ENCODE measurements at places on chromosomes 1 and 21.

DNA sequence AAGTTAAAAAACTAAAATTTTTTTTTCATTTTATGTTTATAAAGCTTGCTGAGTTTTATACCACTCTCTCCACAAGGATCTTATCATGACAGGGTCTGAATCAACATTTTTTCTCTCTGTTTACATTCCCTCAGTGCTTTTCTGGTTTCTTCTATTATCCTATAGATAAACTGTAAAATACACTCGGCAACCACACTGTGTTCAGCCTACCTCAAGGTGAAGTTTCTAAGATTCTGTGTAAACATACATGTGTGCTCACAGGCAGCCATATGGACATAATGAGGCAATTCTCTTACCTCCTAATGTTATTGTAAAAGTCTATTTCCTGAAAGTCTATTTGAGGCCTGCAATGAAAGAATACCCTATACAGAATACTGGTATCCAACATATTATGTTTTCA is 114.6 kb downstream of the NTPCR start:
- DNase-seq: peak; percentile 32

DNA sequence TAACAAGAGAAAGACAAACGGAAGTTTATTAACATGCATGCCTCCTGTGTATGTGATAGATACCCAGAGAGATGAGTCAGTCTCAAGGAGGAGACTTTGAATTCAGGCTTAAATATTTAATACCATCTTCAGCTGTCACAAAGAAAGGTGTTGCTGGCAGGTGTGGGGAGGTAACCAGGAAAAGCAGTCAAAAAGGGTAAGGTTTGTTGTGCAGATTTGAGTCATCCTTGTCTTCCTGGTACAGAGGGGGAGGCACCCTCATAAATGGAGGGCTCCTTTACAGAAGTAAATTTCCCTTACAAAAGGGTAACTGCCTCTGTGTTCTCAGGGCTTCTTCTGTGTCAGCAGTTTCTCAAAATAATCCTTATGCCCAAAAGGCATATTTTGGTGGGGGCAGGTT is 75.2 kb upstream of the B3GALT5 start:
- no peak for DNase-seq

DNA sequence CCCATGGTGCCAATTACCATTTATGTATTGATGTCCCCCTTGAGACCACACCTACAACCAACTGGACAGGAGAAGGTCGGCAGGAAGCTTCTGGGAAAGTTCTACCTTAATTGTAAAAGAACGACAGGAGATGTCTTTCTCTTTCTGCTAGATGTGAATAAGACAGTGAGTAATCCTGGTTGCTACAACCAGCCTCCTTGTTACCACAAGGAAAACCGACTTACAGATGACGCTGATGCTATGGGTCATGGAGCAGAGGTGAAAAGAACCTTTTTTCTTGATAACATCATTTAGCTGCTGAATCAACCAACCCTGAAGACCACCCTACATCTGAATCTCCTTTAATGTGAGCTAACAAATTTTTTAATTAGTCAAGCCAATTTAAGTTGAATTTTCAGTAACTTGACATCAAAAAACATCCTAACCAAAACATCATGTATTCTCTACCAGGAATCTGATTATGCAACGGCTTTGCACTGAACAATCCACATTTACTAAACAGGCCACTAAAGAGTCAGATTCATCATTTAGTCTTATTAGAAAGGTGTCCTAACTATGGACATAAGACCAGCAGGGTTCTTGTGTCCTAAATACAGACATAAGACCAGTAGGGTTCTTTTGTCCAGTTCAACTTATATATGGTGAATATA is 23.0 kb downstream of the RGS2 start:
- DNase-seq: peak; percentile 51

DNA sequence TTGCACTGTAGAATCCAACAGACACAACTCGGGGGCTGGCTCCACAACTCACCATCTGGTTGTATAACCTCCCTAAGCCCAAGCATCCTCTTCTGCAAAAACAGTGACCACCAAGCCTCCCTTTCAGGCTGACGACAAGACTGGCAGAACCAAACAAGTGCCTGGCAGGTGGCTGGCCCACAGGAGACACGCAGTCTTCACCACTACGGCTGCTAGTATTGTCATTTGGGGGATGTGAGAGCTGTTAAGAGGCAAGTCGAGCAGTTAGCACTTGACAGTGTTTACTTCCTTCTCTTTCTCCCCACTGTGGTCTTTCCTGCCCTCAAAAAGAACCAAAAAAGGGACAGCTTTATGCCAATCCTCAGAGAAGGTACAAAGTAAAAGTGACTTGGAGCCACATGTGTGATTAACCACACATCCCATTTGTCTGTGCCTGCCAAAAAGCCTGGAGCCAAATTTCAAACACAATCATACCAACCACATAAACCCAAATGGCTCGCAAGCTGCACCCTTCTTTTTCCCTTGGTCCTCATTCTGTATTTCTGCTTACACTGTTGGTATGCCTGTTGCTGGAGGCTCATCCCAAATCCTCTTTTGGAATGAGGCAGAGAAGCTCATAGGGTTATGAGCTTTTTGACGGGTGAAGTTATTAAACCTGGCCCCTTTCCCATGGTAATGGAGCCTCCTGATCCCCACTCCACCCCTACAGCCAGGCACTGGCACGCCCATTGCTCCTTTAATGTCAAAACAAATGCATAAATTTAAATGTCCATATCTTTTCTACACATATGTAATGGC is 94.1 kb downstream of the TGFBR3 start:
- no peak for DNase-seq

DNA sequence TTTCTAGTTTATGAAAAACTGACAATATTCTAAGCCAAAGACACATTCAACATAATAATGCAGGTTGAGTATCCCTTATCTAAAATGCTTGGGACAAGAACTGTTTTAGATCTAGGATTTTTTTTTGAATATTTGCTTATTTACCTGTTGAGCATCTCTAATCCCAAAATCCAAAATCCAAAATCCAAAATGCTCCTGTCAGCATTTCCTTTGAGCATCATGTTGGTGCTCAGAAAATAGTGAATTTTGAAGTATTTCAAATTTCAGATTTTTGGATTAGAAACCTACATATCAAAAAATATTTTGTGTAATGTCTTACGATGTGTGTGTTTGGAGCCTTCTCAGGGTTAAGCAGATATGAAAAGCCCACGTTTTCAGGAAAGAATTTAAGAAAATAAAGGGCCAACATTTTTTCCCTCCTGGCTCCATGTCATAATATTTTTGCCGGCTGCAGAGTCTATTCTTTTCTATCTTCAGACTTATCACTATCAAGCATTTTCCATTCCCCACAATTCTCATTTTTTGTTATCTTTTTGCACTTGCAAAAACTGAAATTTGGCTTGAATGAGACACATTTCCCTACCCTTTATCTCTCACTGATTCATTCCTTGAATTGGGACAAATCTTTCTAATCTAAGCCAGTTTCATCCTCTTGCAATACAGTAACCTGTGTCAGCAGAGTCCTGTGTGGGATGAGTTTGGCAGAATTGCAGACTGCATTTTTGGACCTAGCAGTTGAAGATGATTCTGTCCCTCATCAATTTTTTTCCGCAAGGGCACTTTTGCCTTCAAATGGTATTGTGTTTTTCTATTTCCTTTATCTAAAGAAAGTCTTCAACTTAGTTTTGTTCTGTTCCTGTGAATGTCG is 233.9 kb downstream of the DISC1 start:
- DNase-seq: no peak

- DNase-seq: no peak
Observed at GRCh38 chr1:217228689-217229088, 402.2 kb downstream of the GPATCH2 start.

DNA sequence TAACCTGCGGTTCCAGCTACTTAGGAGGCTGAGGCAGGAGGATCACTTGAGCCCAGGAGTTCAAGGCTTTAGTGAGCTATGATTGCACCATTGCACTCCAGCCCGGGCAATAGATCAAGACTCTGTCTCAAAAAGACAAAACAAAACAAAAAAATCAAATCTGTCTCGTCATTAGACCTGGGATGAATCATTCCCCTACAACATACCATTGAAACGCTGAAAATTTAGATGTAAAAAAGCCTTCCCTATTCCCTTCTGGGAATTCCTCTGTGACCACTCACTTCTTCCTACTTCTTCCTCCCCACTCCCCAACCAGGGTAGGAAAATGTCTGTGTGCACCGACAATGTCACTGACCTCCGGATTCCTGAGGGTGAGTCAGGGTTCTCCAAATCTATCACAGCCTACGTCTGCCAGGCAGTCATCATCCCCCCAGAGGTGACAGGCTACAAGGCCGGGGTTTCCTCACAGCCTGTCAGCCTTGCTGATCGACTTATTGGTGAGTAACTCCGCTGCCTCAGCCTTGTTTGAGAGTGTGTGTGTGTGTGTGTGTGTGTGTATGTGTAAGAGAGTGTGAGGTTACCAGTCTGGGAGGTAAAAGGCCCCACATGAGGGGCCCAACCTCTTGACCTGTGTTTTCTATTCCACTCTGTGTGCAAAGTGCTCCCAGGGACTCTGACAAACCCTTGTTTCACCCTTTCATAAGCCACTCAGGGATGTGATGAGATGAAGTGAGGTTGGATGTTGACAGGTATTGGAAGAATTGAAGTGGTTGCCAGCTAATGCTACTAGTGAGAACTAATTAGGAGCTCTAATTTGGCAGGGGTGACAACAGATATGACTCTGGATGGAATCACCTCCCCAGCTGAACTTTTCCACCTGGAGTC is 16.3 kb upstream of the SARS1 start:
- peak; percentile 98 for DNase-seq

GRCh38 chr1:155309423-155310021 is 856 bp downstream of the FDPS start:
- no peak for DNase-seq

DNA sequence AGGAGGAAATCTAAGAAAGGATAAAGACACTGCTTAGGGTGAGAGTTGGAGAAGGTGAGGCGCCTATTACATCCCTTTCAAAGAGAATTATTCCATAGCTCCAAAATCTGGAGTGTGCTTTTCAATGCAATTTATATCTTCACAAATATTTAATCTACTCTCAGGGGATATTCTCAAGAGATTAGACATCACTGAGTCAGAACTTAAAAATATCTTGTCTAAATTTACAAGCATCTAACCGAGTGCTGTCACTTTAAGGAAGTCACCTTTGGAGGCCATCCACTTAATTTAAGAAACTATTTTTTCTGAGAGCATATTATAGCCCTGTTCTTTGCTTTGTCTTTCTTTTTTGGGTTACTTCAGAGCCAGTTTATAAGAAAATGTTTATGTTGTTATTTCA is 134.6 kb downstream of the TNFSF18 start:
- DNase-seq: no peak

GRCh38 chr1:87224201-87224600 is 104.5 kb upstream of the LMO4 start:
- DNase-seq: peak; percentile 100

DNA sequence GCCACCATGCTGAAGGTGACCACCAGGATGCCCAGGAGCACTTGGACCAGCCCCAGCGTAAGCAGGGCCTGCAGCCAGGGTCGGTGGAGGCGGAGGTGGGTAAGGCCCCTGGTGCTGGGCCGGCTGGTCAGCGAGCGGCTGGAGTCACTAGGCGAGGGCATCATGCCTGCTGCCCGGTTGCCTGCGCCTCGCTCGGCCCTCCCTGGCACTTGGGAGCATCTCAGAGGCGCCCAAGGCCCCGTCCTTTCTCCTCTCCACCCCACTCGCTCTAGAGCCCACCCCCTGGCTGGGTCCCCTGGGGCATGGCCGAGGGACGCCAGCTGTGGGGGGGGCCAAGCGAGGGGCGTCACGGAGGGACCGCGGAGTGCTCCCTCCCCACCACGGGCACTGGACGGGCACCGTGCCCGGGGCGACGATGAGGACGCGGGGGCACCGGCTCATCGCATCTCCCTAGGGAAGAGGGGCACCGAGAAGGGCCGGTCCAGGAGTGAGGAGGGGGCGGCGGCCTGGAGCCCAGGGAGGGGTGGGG is 505 bp downstream of the ENTREP3 start:
- DNase-seq: no peak

DNA sequence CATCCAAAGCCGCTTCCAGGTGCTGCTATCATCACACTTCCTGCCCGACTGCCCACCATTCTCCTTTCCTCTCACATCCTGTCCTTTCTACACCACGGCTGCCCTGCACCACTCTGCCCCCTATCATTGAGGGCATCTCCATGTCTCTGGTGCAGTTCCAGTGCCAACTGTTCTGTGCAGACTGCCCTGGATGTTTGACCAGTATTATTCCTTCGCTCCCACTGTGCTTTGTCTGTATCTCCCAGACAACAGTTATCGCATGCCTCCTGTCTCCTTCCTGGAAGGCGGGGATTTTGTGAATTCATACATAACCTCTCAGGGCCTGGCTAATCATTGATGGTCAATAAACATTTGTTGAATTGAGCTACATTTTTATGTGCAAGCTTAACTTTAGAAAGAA is 63.6 kb upstream of the GNG12 start:
- DNase-seq: no peak

GRCh38 chr1:19066248-19066873 is 109.9 kb upstream of the IFFO2 start:
- DNase-seq: no peak

DNA sequence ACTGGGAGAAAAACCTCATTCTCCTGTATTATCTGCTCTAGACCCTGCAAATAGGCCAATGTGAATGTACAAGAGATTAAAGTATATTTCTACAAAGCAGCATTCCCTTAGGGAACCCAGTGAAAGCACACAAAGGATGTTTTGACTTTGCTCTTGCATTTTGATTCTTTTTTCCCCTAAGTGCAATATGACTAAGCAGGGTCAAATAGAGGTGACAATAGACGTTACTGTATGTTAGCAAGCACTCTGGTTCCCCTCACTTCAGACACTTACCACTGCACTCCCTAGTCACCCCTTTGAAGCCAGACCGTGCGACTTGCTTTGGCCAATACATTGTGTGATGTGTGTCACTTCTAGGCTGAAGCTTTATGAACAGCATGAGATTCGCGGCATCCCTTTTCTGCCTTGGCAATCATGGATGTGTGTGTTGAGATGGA is 209.7 kb downstream of the RHOU start:
- peak; percentile 68 for DNase-seq

GRCh38 chr21:24945910-24946309 is 661.4 kb downstream of the MRPL39 start:
- no peak for DNase-seq

DNA sequence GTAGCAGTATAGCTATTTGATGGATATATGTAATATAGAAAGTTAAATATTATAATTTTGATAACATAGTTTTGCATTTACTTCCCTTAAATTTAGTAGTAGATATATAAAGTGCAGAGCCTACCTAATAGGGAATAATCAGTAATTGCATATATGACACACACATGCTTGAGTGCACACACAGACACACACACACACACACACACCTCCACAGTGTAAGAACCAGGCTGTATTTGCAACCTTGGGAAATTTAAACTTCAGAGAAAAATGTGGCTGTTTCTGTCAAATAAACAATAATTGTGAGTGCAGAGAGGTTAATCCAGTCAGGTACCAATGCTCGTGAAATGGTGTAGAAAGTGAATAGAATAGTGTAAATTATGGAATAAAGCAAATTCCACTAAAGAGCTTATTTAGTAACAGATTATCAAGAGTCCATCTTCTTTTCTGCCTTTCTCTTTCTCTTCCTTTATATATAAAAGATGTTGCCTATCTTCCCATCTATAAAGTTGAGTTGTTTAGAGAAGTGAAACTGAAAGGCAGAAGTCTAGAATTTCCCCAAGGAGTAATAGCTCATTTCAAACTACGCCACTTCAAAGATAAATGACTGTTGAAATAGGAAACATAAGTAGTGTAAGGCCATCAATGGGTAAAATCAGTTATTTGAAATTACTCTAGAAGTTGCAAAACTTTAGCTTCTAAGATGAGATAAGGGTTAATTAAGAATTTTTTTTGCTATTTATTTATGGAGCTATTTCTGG is 273.7 kb downstream of the SRGAP2C start:
- DNase-seq: no peak
